Naive B cell (primary cell): ENCODE measurements at places on chromosomes 12 and 14.

DNA sequence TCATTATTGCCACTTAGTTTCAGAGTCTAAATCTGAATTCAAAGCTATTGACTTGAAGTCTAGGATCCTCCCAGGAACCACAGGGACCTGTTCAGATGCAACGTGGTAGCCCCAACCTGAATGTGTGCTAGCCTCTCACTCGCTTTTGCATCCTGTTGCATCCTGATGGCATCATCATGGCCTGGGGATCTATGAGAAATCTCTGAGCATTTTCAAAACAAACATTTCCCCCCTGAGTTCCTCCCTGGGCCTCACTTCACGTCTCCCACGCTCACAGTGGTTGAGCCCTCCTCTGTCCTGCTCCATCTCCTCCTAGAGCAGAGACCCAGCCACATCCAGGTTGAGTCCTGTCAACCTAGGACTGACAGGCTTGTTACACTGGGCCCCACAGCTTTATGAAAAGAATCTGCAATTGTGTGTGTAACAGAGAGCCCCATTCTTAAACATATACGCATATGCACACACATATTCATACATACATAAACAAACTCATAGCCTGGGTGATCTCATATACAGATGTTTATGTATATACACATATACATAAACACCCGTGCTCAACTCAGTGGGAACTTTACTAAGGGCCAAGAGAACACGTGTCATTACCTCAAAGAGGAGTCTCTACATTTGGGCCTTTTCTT is 5.4 kb upstream of the KRT72 start:
- no peak overlapping the region for H3K4me3 ChIP-seq
- no peak overlapping the region for H3K27ac ChIP-seq
- no peaks in the 10 kb centered on the region for H3K4me1 ChIP-seq
- no peaks in the 10 kb centered on the region for H3K36me3 ChIP-seq
- peaks cover 54% of the 10 kb centered on the region for H3K27me3 ChIP-seq

DNA sequence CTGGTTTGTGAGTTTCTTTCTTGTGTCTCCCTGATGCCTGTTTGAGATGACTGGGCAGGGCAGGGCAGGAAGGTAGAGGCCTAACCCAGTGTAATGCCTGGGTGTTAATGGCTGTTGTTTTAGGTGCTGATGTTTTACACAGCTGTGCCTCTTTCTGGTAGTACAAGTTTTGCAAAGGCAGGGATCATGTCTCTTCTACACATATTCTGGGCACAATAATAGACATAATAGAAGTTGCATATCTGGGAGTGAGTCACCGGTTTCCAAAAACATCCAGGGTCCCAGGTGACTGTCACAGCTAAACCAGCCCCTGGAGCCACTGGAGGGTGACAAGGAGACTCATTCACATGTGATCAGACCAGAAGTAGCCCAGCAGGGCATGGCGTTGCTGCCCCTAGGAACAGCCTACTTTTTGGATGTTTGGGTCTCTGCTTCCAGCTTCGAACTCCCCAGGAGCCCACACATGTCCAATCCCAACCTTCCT is 18.1 kb downstream of the TPCN1 start:
- no peaks in the 10 kb centered on the region for H3K27me3 ChIP-seq
- peaks cover 20% of the 10 kb centered on the region for H3K36me3 ChIP-seq
- peaks cover 72% of the 10 kb centered on the region for H3K4me1 ChIP-seq
- H3K4me3 ChIP-seq = no peak overlapping the region

- no peak for DNase-seq
- H3K4me3 ChIP-seq = no peak overlapping the region
- H3K36me3 ChIP-seq = no peaks in the 10 kb centered on the region
- no peaks in the 10 kb centered on the region for H3K4me1 ChIP-seq
- H3K27me3 ChIP-seq = peaks cover 5% of the 10 kb centered on the region
Measured at GRCh38 chr14:38187528-38187927, 20.2 kb upstream of the SSTR1 start.

- DNase-seq = peak; percentile 37
- peak overlapping the region; percentile 94 for H3K27ac ChIP-seq
- H3K4me3 ChIP-seq = peak overlapping the region; percentile 94
- peaks cover 45% of the 10 kb centered on the region for H3K4me1 ChIP-seq
- no peaks in the 10 kb centered on the region for H3K27me3 ChIP-seq
Measured at GRCh38 chr12:57460468-57460784, 841 bp downstream of the GLI1 start.

GRCh38 chr14:88521818-88522217 is 33.0 kb downstream of the PTPN21 start:
- H3K36me3 ChIP-seq = no peaks in the 10 kb centered on the region
- peaks cover 22% of the 10 kb centered on the region for H3K27me3 ChIP-seq
- DNase-seq = no peak
- peak overlapping the region; percentile 15 for H3K27ac ChIP-seq
- no peak overlapping the region for H3K4me3 ChIP-seq

DNA sequence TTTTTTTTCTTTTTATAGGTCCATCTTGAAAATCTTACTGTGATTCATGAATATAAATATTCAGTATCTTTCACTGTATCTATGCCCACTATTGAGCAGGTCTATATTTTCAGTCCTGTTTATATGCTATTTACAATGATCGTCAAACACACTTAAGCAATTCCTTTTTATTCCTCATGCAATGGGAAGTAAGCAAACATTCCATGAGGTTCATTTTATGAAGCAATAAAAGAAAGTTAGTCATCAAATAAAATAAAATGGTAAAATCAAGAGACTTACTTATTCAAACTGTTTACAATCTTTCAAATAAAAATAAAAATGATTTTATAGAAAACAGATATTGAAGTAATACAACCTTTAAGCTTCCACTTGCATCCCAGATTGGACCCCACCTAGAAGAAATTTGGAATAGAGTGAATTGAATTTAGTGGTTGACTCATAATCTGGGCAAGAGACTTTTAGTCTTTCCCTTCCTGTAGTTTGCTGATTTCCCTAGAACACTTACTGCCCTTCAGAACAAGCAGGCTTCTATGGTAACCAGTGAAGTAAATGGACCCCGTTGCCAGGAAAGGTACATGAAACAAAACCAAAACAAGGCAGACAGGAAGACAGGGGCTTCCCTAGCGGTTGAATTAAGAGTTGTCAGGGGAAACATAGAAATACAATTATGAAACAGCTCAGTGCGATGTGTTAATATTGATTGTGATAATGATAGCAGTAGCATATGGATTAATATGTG is 241.0 kb upstream of the ATP2B1 start:
- peaks cover 35% of the 10 kb centered on the region for H3K4me1 ChIP-seq
- no peaks in the 10 kb centered on the region for H3K27me3 ChIP-seq
- DNase-seq = peak; percentile 81
- peak overlapping the region; percentile 94 for H3K27ac ChIP-seq
- H3K4me3 ChIP-seq = peak overlapping the region; percentile 53

GRCh38 chr12:8709124-8709830 is 11.5 kb downstream of the RIMKLB start:
- no peaks in the 10 kb centered on the region for H3K27me3 ChIP-seq
- H3K27ac ChIP-seq = peak overlapping the region; percentile 42
- H3K4me1 ChIP-seq = peaks cover 25% of the 10 kb centered on the region
- peak; percentile 27 for DNase-seq
- peak overlapping the region; percentile 81 for H3K4me3 ChIP-seq
- H3K36me3 ChIP-seq = no peaks in the 10 kb centered on the region

DNA sequence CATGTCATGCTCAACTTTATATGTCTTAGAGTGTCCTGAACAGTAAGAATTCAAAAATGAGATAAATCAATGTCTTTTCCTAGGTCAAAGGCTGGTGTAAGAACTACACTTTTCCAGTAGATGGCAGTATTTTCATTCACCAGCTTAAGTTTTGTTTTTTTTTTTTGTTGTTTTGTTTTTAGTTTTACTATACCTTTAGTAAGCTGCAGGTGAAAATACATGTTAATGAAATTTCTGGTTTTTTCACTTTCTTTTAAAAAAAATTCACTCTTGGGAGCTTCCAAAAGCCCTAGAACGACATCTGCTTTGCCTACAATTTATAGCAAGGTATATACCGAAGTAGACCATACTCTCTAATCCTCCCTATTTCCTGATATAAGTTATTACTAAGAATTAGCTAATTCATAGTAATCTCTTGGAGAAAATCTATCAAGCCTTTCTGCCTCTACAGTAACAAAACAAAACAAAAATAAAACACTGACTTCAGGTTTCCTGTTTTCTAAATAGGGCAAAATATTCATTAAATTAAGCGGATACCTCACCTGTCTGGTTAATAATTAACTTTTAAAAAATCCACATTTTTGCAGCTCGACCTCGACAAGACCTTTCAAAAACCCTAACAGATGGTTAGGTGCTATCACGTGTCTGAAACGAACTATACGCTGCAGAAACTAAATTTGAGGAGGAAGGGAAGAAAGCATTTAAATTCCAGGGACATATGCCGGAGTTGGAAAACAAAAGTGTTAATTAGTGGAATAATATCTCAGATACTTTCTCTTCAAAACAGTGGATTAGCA is 2.7 kb upstream of the SAMD4A start:
- peak; percentile 51 for DNase-seq
- peaks cover 7% of the 10 kb centered on the region for H3K27me3 ChIP-seq
- peaks cover 24% of the 10 kb centered on the region for H3K4me1 ChIP-seq

DNA sequence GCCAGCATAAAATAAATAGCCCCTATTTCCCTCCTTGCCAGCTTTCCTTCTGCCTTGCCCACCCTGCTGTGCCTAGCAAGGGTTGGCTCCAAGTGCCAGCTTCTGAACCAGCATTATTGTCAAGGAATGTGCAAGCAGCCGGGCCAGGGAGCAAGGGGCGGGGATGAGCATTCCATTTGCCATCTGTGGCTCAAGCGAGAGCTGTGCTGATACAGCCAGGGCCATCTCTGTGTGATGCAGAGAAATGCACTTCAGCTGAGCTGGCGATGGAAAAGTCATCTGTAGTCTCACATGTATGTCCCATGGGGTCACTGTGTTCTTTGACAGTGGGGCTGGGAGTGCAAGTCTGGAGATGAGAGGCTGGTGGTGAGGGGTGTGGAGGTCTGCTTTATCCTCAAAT is 137.3 kb downstream of the SUDS3 start:
- H3K27ac ChIP-seq = no peak overlapping the region
- H3K36me3 ChIP-seq = no peaks in the 10 kb centered on the region
- no peaks in the 10 kb centered on the region for H3K4me1 ChIP-seq
- peaks cover 14% of the 10 kb centered on the region for H3K27me3 ChIP-seq
- H3K4me3 ChIP-seq = no peak overlapping the region

- peak; percentile 89 for DNase-seq
- H3K4me1 ChIP-seq = peaks cover 34% of the 10 kb centered on the region
- H3K36me3 ChIP-seq = no peaks in the 10 kb centered on the region
- H3K27me3 ChIP-seq = no peaks in the 10 kb centered on the region
- H3K27ac ChIP-seq = peak overlapping the region; percentile 100
- H3K4me3 ChIP-seq = peak overlapping the region; percentile 97
Measured at GRCh38 chr12:52007158-52007921, 594 bp downstream of the TAMALIN start.

GRCh38 chr12:121383601-121384021 is 16.3 kb upstream of the RNF34 start:
- no peak overlapping the region for H3K4me3 ChIP-seq
- no peaks in the 10 kb centered on the region for H3K27me3 ChIP-seq
- no peak overlapping the region for H3K27ac ChIP-seq

GRCh38 chr14:38197001-38197783 is 10.5 kb upstream of the SSTR1 start:
- no peak overlapping the region for H3K27ac ChIP-seq
- no peaks in the 10 kb centered on the region for H3K36me3 ChIP-seq
- H3K4me1 ChIP-seq = no peaks in the 10 kb centered on the region
- no peak overlapping the region for H3K4me3 ChIP-seq
- DNase-seq = no peak
- no peaks in the 10 kb centered on the region for H3K27me3 ChIP-seq

- H3K36me3 ChIP-seq = peaks cover 25% of the 10 kb centered on the region
- peaks cover 21% of the 10 kb centered on the region for H3K4me1 ChIP-seq
- H3K27ac ChIP-seq = no peak overlapping the region
- H3K27me3 ChIP-seq = no peaks in the 10 kb centered on the region
- DNase-seq = no peak
Measured at GRCh38 chr14:21227981-21228380, 41.3 kb downstream of the HNRNPC start.

GRCh38 chr14:35419429-35419841 is 14.9 kb upstream of the NFKBIA start:
- H3K27me3 ChIP-seq = no peaks in the 10 kb centered on the region
- H3K4me1 ChIP-seq = peaks cover 13% of the 10 kb centered on the region
- H3K36me3 ChIP-seq = no peaks in the 10 kb centered on the region

- no peak for DNase-seq
- H3K4me3 ChIP-seq = no peak overlapping the region
- H3K36me3 ChIP-seq = peaks cover 27% of the 10 kb centered on the region
- H3K4me1 ChIP-seq = peaks cover 4% of the 10 kb centered on the region
- H3K27ac ChIP-seq = no peak overlapping the region
Measured at GRCh38 chr12:130948136-130948535, 5.6 kb upstream of the ADGRD1 start.

DNA sequence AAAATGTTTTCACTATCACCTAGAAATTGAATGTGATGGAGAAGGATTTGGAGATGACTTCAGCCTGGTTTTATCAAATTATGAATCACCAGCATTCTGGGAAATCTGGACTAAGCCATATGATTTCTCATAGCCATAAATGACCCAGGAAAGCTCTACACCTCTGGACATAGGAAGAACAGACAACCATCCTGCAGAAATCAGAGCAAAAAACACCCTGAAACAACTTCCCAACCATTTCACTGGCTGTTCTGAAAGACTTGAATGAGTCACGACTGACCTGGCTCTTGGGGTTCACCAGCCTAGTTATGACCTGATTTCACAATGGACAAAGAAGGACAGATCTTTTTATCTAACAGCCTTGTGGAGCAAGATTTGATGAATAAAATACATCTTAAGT is 123.8 kb downstream of the KCNH5 start:
- no peaks in the 10 kb centered on the region for H3K27me3 ChIP-seq
- no peaks in the 10 kb centered on the region for H3K4me1 ChIP-seq
- no peak for DNase-seq
- no peak overlapping the region for H3K4me3 ChIP-seq

DNA sequence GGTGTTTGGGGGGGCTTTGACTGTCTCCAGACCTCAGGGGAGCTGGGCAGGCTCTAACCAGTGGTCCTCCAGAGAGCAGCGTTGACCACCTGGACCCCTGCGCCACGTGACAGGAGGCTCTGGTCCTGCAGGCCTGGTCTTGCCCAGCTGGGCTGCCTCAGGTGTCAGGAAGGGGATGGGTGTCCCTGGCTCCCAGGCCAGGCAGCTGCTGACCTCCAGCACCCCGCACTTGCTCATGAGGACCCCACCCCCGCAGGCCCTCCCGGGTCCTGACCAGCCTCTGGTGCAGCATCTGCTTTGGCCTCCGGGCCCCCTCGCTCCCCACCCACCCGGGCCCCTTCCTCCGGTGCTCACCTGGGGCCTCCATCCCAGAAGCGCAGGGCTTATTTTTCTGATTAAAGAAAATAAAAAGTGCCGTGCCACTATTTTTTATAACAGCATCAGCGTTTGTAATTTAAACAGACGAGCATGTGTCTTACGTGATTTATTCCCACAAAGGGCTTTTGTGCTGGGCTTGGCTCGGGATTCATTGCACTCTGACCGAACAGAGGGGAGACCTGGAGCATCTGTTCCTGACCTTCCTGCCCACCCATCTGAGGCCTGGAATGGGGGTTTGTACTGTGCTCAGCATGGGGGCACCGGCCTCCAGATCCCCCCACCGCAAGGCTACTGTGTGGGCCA is 21.7 kb downstream of the FBRSL1 start:
- H3K4me3 ChIP-seq = no peak overlapping the region
- H3K4me1 ChIP-seq = peaks cover 13% of the 10 kb centered on the region
- H3K27me3 ChIP-seq = no peaks in the 10 kb centered on the region
